ENCODE measurements at places on chromosomes 2 and 18.

DNA sequence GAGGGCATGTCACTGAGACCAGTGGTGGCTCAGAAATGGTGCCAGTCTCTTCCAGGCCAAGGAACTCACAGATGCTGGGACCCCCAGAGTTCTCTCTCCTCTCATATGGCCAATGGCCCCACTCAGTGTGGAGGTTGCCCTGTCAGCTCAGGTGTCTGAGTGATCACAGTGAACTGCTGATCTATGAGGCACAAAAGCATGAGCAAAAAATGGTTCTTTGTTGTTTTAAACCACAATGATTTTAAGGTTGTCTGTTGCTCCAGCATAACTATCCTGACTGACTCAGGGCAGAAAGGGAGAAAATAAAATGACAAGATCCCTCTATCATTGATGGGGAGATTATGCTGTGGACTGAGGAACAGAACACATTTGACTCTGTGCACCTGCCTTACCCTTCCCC lies 57.8 kb downstream of the FBLN7 start:
- no peak for DNase-seq

DNA sequence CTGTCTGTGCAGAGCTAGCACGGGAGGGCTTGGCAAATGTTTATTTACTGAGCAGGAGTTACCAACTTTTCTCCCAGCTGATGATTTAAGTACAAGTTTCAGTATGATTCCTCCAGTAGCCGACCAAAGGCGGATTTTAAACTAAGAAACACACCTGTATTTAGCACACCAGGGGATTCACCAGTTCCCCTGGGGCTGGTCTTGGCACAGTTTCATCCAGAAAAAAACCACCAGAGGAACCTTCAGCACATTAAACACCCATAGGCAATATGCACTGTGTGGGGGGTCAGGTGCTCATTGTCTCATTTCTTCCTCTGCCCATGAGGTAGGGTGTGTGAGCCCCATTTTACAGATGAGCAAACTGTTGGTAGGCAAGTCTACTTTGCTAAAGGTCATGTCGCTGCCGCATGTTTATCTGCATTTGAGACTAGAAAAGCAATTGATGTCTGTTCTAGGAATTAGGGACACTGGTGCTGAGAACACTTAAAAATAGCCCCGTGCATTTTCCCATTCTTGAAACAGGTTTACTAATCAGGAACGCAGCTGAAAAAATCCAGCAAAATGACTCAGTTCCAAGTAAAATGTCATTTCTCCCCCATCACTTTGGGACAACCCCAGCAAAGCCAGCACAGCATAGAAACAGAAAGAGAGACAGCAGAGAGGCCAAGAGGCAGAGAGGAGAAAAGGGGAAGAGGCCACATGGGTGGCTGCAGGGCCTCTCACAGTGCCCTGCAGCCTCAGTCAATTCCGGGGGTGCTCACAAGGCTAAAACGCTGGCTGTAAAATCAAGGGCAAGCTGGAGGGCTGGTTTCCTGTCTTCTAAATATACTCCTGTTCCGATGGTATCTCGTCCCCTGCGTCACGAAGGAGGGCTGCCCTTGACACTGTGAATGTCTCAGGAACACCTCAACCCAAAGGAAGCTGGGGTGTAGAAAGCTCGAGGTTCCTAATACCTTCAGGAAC lies 166.8 kb upstream of the ID2 start:
- DNase-seq: peak; percentile 80

DNA sequence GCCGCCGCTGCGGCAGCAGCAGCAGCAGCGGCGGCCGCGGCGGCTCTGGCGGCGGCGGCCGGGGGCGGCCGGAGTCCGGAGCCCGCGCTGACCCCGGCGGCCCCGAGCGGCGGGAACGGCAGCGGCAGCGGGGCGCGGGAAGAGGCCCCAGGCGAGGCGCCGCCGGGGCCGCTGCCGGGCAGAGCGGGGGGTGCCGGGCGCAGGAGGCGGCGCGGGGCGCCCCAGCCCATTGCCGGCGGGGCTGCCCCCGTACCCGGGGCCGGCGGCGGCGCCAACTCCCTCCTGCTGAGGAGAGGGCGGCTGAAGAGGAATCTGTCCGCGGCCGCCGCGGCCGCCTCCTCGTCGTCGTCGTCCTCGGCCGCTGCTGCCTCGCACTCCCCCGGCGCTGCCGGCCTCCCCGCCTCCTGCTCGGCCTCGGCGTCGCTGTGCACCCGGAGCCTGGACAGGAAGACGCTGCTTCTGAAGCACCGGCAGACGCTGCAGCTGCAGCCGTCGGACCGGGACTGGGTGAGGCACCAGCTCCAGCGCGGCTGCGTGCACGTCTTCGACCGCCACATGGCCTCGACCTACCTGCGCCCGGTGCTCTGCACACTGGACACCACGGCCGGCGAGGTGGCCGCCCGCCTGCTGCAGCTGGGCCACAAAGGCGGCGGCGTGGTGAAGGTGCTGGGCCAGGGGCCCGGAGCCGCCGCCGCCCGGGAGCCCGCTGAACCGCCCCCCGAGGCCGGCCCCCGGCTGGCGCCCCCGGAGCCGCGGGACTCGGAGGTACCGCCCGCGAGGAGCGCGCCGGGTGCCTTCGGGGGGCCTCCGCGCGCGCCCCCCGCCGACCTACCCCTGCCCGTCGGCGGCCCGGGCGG lies 646 bp downstream of the PHLPP1 start:
- peak; percentile 79 for DNase-seq

GRCh38 chr2:119051263-119051662 lies 107.3 kb downstream of the C1QL2 start:
- no peak for DNase-seq

DNA sequence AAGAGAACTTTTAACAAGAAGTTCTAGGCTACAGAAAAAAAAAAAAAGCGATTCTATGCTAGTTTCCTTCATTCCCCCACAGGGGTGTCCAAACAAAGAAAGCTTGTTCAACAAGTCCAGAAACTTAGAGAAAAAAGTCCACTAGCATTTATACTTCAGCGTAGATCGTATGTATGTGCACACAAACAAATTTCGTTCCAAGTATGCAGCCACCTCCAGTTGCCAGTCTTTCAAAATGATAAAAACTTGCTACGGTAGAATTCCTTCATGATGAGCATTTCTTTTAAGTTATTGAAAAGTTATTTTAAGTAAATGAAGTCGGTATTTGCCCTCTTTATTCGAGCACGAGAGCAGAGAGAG lies 3.7 kb upstream of the OTX1 start:
- no peak for DNase-seq

GRCh38 chr2:224286923-224287322 lies 115.0 kb downstream of the FAM124B start:
- no peak for DNase-seq

- peak; percentile 77 for DNase-seq
Observed at GRCh38 chr2:29921560-29921915, at the start of gene ALK. TSS of gene ALK (minus strand) at chr2:29921586. CDS start at chr2:29920659, 927 bp downstream.

GRCh38 chr2:42868874-42869273 lies 76.5 kb upstream of the HAAO start:
- DNase-seq: no peak

All from GM13977 (cell line).